Psoas muscle (tissue), 8 donors: ENCODE measurements at places on chromosomes 3 and 15. TPM values are rescaled to one million over a fixed set of nuclear protein-coding genes. Genes with fewer than 3 reads are reported as not detected.

DNA sequence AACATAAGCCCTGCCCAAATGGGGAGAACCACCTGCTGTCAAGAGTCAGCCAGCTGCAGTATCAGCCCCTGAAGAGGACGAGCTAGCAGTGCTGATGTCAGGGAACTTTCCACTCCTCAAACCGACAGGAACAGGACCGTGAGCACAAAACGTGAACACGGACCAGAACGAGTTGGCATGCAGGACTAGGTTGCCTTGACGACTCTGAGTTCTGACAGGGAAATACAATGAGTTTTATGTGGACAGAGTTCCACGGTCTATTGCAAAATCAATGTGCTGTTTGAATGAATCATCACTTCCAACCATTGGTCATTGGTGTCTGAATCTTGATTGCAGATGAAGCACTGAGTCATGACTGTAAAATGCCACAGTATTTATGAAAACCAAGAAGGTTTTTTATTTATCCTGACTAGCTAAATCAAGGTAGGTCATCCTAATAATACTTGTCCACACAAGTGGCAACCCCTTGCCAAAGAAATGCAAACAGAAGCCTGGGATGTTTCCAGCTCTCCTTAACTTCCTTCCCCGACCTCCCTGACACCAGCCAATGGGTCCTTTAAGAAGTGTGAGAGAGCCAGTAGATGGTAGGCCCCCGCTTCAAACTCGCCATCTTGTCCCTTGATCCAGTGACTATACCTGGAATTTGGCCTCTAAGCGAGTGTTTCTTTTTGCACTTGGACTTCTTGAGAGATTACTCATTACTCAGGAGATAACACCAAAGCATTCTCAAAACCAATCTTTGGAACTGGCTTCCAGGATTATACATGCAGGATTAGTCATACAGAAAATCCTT lies 119.6 kb downstream of the ASB7 start:
- DNase-seq = peak; percentile 83
- H3K27me3 ChIP-seq = no peaks in the 10 kb centered on the region
- no peak overlapping the region for H3K4me3 ChIP-seq
- no peaks in the 10 kb centered on the region for H3K36me3 ChIP-seq

GRCh38 chr15:44798826-44799225 lies 62.5 kb downstream of the TRIM69 start:
- H3K36me3 ChIP-seq = no peaks in the 10 kb centered on the region
- H3K4me3 ChIP-seq = no peak overlapping the region
- H3K27ac ChIP-seq = no peak overlapping the region

- peak; percentile 39 for DNase-seq
- H3K4me1 ChIP-seq = no peaks in the 10 kb centered on the region
- H3K36me3 ChIP-seq = no peaks in the 10 kb centered on the region
- H3K27ac ChIP-seq = no peak overlapping the region
These were observed 224.3 kb downstream of the SNRPN start for GRCh38 chr15:25178835-25179672.

H1-8 gene
- total RNA-seq = not detected
